Right cardiac atrium (tissue), 5 donors: ENCODE measurements at places on chromosomes 11 and 22. TPM values are rescaled to one million over a fixed set of nuclear protein-coding genes. Genes with fewer than 3 reads are reported as not detected.

TTLL1 gene
- 4.2 TPM for total RNA-seq

TIMP3 gene
- 488 TPM for total RNA-seq

- DNase-seq, result no peak
Measured at GRCh38 chr11:41786087-41786486, 326.6 kb upstream of the LRRC4C start.

DNA sequence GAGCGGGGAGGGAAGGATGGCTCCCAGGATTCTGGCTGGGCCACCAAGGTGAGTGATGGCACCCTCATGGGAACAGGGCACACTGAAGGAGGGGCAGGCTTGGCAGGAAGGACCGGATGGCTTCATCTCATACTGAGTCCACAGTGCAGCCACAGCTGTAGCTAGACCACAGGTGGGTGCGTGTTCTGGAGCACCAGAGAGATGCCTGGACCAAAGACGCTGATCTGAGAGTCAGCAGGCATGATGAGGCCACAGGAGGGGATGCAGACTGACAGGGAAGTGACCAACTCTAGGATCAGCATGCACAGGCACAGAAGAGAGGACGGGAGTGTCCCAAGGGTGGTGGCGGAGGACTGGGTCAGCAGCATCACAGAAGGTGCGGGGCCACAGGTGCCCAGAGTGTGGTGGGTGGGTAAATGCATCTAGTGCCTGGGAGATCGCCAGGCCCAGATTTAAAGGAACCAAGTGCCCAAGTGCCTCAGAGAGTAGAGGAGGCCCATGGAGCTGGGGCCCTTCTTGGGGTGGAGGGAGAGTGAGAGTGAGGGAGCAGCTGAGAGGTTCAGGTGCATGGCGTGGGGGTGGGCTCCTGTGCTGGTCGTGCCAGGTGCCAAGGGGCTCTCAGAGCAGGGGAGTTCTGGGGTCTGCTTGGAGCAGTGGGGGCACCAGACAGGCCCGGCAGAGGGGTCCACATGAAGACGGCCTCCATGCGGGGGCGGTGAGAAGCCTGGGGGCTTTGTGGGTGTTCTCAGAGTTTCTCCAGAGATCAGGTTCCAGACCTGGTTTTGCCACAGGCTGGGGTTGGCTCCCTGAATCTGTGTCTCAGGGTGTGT, 113.7 kb downstream of the CEP164 start:
- no peak for DNase-seq

- DNase-seq, result no peak
Measured at GRCh38 chr11:94954753-94955152, 18.6 kb downstream of the CWC15 start.

DNA sequence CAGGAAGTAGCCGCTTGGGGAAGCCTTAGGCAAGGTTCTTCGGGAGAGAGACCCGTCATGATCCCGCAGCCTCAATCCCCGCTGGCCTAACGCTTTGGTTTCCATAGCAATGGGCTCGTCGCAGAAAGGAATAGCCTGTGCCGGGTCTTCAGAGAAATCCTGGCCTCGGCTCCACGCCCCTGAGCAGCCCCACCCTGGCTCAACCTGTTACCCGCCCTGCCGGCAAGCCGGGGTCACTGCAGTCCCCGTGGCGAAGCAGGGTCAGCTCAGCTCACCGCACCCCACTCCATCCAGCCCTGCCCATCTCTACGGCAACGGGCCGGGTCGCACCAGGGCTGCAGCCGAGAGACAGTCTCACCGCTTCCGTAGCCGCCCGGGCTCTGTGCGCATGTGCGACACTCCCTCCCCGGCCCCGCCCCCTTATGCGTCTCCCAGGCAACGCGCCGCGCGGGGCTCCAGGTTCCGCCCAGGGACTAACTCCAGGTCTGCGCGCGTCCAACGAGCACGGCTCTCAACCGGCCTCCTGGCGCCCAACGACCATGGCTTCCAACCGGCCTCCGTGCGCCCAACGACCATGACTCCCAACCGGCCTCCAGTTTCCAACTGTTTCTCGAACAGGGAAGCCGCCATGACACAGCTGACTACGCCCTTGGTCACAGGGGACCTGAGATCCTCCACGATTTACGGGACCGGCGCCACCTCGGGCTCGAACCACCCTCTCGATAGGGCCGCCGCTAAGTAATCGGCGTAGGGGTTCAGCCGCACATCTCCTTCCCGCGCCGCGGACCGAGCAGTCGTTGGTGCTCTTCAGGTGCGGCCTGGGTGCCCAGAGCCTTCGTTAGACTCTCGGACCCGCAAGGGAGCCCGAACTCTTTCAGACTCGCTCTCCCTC, at the start of gene DUSP18:
TSS of gene DUSP18 (minus strand) at position 382 of the 892 bp plus-strand sequence. CDS start 3,872 bp downstream, outside the sequence.
- DNase-seq, result peak; percentile 93
